Purkinje cell (primary cell): ENCODE measurements at places on chromosomes 5 and 9. TPM values are rescaled to one million over a fixed set of nuclear protein-coding genes. Genes with fewer than 3 reads are reported as not detected.

The FOXD4L6 gene
- 0.57 TPM in 1 of 2 replicates, not detected in the other for polyA plus RNA-seq

The SHOC1 gene
- 0.62 and 0.76 TPM in 2 replicates for polyA plus RNA-seq

The PCDHA3 gene
- polyA plus RNA-seq: 3.8 TPM in 1 of 2 replicates, not detected in the other

The NR2F1 gene
- 7.7 and 7.9 TPM in 2 replicates for polyA plus RNA-seq

The SELENOP gene
- 24.6 and 30.3 TPM in 2 replicates for polyA plus RNA-seq

The SLC36A3 gene
- not detected in 2 replicates for polyA plus RNA-seq

The LYSMD3 gene
- 12.0 and 12.6 TPM in 2 replicates for polyA plus RNA-seq

The PCA3 gene
- 0.66 and 3.6 TPM in 2 replicates for polyA plus RNA-seq

The PCDHGA11 gene
- 1.5 and 2.4 TPM in 2 replicates for polyA plus RNA-seq

The NFIL3 gene
- 23.3 and 34.6 TPM in 2 replicates for polyA plus RNA-seq

The GLT6D1 gene
- not detected in 2 replicates for polyA plus RNA-seq

The GABBR2 gene
- polyA plus RNA-seq: 204 and 253 TPM in 2 replicates

The FAM78A gene
- polyA plus RNA-seq: 0.24 TPM in 1 of 2 replicates, not detected in the other

The RNF183 gene
- not detected in 2 replicates for polyA plus RNA-seq

The SLC34A3 gene
- polyA plus RNA-seq: not detected in 2 replicates

The FOXD4L4 gene
- polyA plus RNA-seq: not detected in 2 replicates

The NDOR1 gene
- 0.10 and 0.11 TPM in 2 replicates for polyA plus RNA-seq

The ADGRD2 gene
- polyA plus RNA-seq: not detected in 2 replicates

The WNT8A gene
- not detected in 2 replicates for polyA plus RNA-seq

The LCN1 gene
- polyA plus RNA-seq: not detected in 2 replicates

The SPRY4 gene
- 0.20 and 3.1 TPM in 2 replicates for polyA plus RNA-seq

The CAVIN4 gene
- polyA plus RNA-seq: 0.11 and 0.17 TPM in 2 replicates

The WDR31 gene
- 0.24 and 2.8 TPM in 2 replicates for polyA plus RNA-seq

The MED22 gene
- polyA plus RNA-seq: 0.97 and 3.0 TPM in 2 replicates

The CCNI2 gene
- 141 and 152 TPM in 2 replicates for polyA plus RNA-seq

The PAPPA gene
- polyA plus RNA-seq: 0.29 and 1.4 TPM in 2 replicates

The SCGB3A1 gene
- not detected in 2 replicates for polyA plus RNA-seq

The PRR7 gene
- polyA plus RNA-seq: not detected in 2 replicates

The DOCK8 gene
- 0.89 TPM in 1 of 2 replicates, not detected in the other for polyA plus RNA-seq

The DBH gene
- polyA plus RNA-seq: not detected in 2 replicates

The S100Z gene
- not detected in 2 replicates for polyA plus RNA-seq

The ANKRD33B gene
- 4.2 TPM in 2 replicates for polyA plus RNA-seq

The CFAP90 gene
- polyA plus RNA-seq: 4.6 and 6.3 TPM in 2 replicates

The MCCC2 gene
- polyA plus RNA-seq: 13.4 and 17.9 TPM in 2 replicates

The PCDHGB1 gene
- polyA plus RNA-seq: not detected in 2 replicates

The SHC3 gene
- polyA plus RNA-seq: 0.06 and 4.1 TPM in 2 replicates

The FAM153A gene
- 3.1 and 8.3 TPM in 2 replicates for polyA plus RNA-seq
